Suppressor macrophage treated with lipopolysaccharide for 1 hour (primary cell): ENCODE measurements at places on chromosomes 5 and 9.

- DNase-seq, result no peak
These were observed 475.7 kb downstream of the TMEM232 start for GRCh38 chr5:110250755-110251154.

GRCh38 chr9:97543561-97543960 lies 42.1 kb downstream of the TMOD1 start:
- DNase-seq, result no peak

DNA sequence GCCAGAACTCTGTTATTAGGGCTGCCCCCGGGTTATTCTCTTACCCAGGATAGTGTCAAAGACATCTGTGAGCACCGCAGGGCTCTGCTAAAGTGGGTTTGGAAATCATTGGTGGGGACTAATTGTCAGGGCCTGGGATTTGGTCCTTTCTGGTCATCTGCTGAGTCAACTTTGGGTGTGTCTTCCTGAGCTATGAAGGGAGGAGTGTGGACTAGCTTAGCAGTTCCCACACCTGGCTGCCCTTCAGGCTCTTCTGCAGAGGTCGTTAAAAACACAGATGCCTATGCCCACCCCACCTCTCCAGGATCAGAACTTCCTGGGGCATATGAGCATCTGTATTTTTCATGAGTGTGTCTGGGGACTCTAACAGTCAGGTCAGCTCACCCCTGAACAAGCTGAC lies 352.2 kb downstream of the SLIT3 start:
- no peak for DNase-seq

GRCh38 chr9:128203707-128204551 lies 750 bp downstream of the DNM1 start:
- peak; percentile 67 for DNase-seq

DNA sequence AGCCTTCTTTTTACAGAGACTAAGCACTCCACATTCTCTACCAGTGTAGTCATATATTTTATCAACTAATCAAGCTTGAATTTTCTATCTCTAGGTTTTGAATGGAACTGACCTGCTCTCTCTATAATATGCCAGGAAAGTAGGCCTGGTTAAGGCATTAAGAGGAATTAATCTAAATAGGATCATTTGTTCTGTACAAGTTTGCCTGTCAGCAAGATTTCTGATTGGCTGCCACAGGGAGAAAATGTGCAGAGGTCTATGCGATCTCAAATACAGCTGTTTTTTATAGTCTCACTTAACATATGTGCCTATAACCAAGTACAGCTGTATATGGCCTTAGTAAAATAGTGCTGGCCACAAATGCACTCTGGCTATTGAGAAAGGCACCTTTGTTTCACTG lies 418.8 kb downstream of the KDM4C start:
- DNase-seq, result no peak

DNA sequence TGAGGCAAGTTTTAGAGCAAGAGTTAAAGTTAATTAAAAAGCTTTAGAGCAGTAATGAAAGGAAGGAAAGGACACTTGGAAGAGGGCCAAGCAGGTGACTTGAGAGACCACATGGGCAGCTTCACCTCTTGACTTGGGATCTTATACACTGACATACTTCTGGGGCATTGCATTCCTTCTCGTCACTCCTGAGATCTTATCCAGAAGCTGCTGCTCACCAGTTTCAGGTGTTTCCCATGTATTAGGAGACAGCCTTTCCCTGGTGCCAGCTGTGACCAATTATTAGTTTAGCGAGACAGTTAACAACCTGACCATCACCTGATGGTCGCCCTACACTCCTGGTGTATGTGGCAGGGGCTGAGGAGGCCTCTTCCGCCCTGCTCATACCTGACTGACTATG lies 382.1 kb downstream of the KDM4C start:
- DNase-seq, result no peak

DNA sequence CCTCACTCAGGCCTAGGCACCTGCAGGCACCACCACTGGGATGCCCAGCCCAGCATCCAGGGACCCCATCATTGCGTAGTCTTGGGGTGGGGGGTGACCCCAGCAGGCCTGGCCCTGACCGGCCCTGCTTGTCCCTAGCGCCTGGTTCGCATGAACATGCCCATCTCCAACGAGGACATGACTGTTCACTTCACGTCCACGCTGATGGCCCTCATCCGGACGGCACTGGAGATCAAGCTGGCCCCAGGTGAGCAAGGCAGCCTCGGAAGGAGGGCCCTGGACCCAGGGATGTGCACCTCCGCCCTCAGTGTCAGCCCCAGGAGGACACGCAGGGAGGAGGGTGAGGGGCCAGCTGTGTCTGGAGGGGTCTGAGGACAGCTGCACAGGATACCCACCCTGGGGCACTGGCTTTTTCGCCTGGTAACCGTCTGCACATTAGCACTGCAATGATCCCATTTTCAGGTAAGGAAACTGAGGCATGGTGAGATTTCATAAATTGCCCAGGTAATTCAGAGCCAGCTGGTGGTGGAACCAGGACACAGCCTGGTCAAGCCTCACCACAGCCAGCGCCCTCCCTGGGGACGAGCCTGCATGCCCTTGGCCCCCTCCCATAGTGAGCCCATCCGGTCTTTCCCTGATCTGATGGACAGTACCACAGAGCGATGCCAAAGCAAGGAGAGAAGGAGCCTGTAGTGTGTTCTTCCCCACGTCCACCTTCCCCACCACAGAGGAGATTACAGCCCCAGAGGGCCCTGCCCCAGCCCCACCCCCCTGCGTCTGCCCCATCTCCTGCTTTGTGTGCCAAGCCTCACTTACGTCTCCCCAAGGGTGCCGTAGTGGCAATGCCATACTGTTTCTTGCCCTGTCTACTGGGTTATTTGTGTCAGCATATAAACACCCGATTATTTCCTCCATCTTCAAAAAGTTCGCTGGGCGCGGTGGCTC lies 228.3 kb downstream of the CACNA1B start:
- no peak for DNase-seq

- DNase-seq, result no peak
These were observed 151.6 kb downstream of the SIL1 start for GRCh38 chr5:139046551-139046950.

- peak; percentile 76 for DNase-seq
These were observed 50.3 kb upstream of the SPTLC1 start for GRCh38 chr9:92165484-92165883.

- peak; percentile 28 for DNase-seq
These were observed 1092.0 kb downstream of the MAT2B start for GRCh38 chr5:164597293-164597900.

DNA sequence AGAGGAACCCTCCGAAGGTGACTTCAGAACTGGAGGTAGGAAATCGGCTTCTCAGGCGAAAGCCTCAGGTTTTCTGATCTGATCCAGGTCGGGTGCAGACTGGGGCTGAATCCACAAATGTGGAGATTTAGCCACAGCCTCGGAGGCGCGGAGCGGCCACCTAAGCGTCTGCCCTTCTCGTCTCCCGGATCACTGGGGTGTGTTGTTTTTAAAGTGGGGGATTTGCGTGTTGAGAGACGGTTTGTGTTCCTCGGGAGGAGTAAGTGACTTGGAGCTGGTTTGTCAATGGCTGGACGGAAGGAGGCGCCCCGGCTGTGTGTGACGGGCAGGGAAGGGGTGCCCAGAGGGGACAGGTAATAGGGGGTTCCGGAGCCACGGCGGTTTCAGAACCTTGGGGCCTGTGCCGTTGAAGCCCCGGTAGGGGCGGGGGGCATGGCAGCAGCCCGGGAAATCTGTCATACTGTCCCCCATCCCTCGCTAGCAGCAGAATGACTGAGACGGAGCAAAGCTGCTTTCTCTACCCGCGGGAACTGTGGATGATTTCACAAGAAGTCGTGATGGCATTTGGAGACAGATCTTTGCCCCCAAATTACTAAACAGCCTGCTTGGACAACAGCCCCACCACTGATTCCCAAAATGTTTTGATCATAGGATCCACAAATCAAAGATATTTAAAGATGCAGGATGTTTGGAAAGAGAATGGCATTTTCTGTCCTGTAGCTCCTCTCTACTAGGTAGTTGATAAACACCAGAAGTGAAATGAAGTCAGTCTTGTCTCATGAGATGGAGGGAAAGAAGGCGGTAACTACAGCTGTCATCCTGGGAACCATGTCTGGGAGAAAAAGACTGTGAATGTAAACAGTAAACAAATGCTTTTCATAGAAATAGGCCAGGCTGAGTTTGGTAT lies 216.5 kb downstream of the PDZD2 start:
- no peak for DNase-seq

DNA sequence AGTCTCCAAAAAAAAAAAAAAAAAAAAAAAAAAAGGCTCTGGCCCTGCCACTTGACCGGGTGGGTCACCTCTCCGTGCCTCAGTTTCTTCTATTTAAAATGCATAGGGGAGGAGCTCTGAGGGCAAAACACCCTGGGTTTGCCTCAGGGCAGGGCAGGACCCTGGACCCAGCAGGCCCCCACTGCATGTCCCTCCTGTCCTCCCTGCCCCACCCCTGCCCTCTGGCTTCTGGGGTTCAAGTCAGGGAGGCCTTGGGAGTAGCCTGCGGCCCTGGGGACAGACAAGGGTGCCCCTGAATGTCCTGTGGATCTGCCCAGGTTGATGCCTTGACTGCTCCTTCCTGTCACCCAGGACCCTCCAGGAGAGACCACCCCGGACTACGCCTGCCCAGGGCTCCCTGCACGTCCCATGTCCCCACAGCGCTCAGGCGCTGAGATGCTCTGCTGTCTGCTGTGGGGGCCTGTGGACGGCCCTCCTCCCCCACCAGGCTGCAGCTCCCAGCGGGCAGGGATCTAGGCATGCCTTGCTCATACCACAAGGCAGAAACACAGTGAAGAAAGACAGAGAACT lies 35.4 kb downstream of the ADAMTS2 start:
- no peak for DNase-seq

GRCh38 chr9:135144581-135145170 lies 57.2 kb downstream of the OLFM1 start:
- no peak for DNase-seq

- peak; percentile 85 for DNase-seq
These were observed 56.9 kb upstream of the GGTA1 start for GRCh38 chr9:121556580-121556979.

DNA sequence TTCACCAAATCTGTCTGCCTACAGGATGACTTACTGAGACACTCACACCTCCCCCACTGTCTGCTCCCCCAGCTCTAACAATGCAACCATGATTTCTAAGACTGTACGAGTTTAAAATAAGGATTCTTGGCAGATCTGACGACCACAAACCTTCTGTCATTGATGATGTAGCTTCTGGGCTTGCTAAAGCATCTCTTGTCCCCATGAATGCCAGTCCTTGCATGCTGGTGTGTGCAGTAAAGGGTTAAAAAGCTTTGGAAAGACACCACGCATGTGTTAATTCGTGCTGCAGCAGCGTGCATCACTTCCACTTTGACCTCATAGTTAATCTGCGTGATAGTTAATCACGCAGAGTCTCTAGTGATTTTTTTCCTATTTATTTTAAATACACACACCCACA lies 411 bp upstream of the GABRG2 start:
- no peak for DNase-seq

GRCh38 chr5:87129046-87129445 lies 138.6 kb upstream of the RASA1 start:
- DNase-seq, result no peak

DNA sequence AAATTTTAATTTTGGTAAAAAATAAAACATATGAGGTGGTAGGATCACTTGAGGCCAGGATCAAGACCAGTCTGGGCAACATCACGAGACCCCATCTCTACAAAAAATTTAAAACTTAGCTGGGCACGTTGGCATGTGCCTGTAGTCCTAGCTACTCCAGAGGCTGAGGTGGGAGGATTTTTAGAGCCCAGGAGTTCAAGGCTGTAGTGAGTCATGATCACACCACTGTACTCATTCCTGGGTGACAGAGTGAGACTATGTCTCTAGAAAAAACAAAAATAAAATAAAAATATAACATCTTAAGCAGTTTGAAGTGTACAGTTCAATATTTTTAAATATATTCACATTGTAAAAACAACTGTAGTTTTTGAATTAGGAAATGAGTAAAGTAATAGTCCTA lies 108.3 kb downstream of the SMIM15 start:
- no peak for DNase-seq

- DNase-seq, result no peak
These were observed 23.8 kb downstream of the ANXA2R start for GRCh38 chr5:43016217-43016779.

GRCh38 chr9:95027914-95028852 lies 289.3 kb downstream of the FANCC start:
- no peak for DNase-seq

DNA sequence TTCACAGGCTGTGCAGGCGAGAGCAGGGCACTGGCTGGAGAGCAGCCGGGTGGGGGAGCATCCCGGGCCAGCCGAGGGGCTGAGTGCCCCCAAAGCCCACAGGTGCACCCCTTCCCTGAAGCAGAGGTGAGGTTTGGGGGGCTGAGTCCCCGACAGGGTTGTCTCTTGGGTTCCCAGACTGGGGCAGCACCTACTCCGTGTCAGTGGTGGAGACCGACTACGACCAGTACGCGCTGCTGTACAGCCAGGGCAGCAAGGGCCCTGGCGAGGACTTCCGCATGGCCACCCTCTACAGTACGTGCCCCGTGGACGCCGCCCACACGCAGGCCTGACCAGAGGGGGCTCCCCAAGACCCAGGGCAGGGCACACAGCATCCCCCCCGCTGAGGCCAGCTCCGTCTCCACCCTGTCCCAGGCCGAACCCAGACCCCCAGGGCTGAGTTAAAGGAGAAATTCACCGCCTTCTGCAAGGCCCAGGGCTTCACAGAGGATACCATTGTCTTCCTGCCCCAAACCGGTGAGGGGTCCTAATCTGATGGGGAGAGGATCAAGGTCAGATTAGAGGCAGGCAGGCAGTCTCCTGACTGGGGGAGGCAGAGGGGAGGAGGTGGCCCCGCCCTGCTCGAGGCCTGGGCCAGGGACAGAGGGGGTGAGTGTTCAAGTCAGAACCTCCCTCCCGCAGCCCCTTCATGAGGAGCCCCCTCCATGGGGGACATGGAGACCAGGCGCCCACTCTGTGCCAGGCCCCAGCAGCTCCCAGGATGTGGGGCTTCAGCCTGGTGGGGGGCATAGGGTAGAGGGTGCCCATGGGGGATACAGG lies 2.7 kb downstream of the PTGDS start:
- DNase-seq, result no peak
